ENCODE measurements at places on chromosomes 1 and 21.

DNA sequence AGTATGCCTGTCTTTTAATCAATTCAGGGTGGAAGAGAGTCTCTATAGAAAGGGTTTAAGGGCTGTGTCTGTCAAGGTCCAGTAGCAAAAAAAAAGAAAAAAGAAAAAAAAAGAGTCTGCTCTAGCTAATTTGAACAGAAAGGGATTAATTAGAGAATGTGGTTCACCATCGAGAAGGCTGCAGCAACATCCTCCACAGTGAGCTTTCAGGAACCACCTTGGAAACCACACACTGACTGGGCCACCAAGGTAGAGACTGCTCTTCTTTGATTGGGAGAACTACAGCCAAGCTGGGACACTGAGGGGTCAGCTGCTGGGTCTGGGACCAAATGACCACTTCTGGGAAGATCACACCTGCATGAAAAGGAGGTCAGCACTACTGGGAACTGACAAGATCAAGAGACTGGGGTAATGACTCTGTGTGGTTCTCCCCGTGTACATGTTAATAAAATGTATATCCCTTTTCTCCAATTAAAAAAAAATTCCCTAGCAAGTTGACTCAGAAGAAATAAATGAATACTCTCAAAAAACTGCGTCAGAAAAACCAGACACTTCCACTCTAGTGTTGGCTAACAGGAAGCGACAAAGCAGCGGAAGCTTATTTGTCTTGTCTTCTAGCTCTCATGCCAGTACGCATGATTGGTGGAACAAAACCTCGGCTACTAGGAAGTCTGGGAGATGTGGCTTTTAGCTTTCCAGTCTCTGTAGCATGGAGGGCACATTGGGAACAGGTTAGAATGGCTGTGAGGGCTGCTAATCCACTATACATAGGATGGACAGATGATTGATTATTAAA, 60.0 kb upstream of the IVNS1ABP start:
- no peak for DNase-seq

DNA sequence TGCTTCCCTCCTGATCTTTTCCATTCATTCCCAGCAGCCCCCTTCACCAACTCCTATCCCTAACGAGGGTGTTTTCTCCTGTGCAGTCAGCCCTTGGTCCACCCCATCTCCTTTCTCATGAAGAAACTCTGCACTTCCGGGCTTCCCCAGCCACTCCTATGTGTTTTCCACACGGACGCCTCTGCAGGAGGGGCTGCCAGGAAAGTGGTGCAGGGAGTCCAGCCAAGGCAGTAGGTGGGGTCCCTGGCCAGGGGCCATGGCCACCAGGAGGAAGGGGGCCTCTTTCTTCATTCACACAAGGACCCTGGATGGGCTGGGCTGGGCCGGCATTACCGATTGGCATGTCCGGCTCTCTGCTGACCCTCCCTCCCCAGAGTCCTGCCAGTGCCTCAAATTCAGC, 72.8 kb upstream of the EFHD2 start:
- no peak for DNase-seq

DNA sequence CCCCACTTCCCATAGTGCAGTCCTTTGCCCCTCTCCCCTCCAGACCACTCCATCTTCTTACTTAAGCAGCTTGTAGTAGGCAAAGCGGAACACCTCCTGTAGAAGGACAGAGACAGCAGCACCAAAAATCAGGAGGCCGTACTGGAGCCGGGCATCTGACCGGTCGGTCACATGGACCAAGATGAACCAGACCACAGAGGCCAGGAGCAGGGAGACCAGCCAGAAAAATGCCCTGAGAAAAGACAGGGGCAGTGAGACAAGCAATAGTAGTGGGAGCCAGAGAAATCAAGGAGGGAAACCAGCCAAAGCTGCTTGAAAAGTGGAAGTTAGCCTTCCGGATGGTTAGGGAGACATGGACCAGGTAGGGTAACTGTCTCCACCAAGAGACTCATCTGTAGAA, 920 bp downstream of the APH1A start:
- DNase-seq: no peak

DNA sequence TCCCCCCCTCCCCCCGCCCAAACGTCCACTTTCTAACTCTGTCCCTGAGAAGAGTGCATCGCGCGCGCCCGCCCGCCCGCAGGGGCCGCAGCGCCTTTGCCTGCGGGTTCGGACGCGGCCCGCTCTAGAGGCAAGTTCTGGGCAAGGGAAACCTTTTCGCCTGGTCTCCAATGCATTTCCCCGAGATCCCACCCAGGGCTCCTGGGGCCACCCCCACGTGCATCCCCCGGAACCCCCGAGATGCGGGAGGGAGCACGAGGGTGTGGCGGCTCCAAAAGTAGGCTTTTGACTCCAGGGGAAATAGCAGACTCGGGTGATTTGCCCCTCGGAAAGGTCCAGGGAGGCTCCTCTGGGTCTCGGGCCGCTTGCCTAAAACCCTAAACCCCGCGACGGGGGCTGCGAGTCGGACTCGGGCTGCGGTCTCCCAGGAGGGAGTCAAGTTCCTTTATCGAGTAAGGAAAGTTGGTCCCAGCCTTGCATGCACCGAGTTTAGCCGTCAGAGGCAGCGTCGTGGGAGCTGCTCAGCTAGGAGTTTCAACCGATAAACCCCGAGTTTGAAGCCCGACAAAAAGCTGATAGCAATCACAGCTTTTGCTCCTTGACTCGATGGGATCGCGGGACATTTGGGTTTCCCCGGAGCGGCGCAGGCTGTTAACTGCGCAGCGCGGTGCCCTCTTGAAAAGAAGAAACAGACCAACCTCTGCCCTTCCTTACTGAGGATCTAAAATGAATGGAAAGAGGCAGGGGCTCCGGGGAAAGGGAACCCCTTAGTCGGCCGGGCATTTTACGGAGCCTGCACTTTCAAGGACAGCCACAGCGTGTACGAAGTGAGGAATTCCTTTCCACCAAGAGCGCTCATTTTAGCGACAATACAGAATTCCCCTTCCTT, 158.1 kb downstream of the RUNX1 start:
- no peak for DNase-seq

GRCh38 chr1:169360415-169360814, 7.2 kb downstream of the NME7 start:
- DNase-seq: no peak

- DNase-seq: no peak
These were observed 3.3 kb upstream of the F3 start for GRCh38 chr1:94544706-94545490.

- no peak for DNase-seq
These were observed 4.4 kb downstream of the PLOD1 start for GRCh38 chr1:11938722-11939526.

GRCh38 chr1:172973424-172973823, 77.3 kb downstream of the TNFSF18 start:
- DNase-seq: no peak

DNA sequence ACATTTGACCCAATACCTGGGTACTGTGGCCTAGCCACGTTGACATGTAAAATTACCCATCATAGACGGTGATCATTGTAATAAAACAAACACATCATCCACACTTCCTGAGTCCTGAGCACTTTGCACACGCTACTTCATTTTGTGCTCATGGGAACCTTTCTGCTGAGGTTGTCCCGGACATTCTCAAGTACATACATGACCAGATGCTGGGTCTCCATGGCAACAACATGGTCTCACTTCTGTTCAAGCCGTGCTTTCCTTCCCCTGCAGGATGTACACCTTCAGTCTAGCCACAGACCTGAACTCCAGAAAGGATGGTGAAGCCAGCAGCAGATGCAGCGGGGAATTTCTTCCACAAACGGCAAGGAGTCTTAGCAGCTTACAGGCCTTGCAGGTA, 22.7 kb downstream of the UBASH3A start:
- DNase-seq: no peak

DNA sequence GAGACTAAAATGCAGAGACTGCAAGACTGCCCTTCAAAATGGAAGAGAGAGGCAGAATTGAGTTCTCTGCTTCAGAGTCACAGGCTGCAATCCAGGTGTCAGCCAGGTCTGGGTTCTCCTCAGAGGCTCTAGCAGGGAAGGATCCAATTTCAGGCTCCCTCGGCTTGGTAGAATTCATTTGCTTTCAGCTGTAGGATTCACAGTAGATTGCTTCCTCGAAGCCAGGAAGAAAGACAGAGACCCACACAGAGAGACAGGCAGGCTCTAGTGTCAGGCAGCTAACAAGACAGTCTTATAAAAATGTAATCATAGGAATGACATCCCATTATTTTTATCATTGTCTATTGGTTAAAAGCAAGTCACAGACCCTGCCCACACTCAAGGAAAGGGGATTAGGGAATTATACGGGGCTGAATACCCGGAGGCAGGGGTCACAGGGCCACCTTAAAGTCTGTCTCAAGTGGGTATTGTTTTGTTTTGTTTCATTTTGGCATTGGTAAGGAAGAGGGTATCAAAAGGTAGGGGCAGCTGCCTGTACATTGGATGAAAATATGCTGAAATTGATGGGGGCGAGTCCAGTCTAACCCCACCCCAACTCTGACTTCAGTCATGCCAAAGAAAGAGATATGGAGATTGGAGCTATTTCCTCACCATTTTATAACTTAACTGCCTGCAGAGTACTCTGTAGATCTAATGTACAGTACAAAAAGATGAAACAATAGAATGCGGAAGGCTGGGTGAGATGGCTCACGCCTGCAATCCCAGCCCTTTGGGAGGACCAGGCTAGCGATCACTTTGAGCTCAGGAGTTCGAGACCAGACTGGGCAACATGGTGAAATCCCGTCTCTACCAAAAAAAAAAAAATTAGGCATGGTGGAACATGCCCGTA, 9.5 kb upstream of the TBCE start:
- no peak for DNase-seq

GRCh38 chr1:155174324-155175280, 953 bp downstream of the TRIM46 start:
- peak; percentile 48 for DNase-seq

Data from activated T-cell treated with anti-CD3 and anti-CD28 coated beads, Interleukin-2, amount 50 U/mL, for 4 hours (primary cell).